GM06990 (cell line): ENCODE measurements at places on chromosomes 5 and 9.

GRCh38 chr5:142902186-142902965 lies 132.2 kb downstream of the ARHGAP26 start:
- DNase-seq: no peak

- no peak for DNase-seq
These were observed 48.7 kb upstream of the ACTBL2 start for GRCh38 chr5:57531333-57531732.

DNA sequence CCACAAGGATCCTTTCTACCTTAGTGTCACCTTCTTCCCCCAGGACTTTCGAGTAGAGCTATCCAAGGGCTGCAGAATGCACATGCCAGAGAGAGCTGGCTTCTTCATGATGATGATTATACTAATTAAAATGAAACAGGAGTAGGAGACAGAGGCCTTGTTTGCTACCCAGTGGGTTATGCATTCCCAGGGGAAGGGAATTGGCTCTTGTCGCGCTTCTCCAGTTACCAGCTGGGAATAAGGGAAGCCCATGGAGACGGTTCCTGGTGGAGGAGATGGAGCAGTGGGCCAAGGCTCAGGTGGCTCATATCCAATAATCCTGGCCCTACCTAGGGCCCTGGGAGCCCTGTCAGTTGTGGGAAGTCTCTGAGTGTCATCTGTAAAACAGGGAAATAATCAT lies 65.1 kb downstream of the WWC1 start:
- DNase-seq: no peak

- no peak for DNase-seq
These were observed 107.9 kb downstream of the NDUFAF2 start for GRCh38 chr5:61052882-61053281.

GRCh38 chr5:74042559-74042958 lies 416.6 kb downstream of the ARHGEF28 start:
- no peak for DNase-seq

DNA sequence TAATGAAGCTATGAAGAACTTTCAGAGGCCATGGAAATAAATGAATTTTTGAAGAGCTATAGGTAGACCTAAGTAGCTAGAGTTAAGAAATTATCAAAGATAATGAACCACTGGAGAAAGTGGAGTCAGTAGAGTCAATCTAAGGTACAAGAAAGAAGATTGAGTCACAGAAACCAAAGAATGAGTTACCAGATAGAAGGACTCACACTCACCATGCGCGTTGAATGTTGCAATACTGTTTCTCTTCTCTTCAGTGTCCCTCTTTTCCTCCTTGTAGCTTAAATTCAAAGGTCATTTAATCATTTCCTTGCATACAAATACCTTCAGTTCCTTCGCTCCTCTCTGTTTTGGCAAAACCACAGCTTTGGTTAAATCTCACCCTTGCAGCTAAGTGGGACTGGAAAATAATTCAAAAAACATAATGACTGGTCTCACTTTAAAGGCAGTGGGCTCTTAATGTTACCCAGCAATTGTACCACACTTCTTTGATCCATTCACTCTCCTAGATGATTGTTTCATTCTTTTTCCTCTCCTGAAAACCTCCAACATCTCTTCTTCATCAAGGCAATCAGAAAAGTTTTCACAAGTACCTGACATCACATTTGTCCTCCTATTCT lies 58.3 kb downstream of the NIPBL start:
- no peak for DNase-seq

- no peak for DNase-seq
These were observed 72.6 kb upstream of the GALNT10 start for GRCh38 chr5:154117930-154118329.

DNA sequence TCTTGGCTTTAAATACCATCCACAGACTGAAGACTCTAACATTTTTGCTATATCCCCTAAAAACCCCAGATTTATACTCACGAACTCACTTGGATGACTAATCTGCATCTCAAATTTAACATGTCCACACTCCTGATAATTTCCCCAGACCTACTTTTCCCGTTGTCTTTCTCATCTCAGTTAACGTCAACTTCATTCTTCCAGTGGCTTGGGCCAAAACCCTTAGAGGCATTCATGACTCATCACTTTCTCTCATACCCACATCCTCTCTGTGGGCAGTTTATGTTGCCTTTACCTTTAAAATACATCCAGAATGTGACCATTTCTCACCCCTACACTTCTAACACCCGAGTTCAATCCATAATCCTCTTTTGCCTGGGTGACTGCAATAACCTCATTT lies 96.7 kb downstream of the EDIL3 start:
- DNase-seq: no peak

- DNase-seq: no peak
These were observed 41.5 kb downstream of the IRF1 start for GRCh38 chr5:132449060-132449459.

DNA sequence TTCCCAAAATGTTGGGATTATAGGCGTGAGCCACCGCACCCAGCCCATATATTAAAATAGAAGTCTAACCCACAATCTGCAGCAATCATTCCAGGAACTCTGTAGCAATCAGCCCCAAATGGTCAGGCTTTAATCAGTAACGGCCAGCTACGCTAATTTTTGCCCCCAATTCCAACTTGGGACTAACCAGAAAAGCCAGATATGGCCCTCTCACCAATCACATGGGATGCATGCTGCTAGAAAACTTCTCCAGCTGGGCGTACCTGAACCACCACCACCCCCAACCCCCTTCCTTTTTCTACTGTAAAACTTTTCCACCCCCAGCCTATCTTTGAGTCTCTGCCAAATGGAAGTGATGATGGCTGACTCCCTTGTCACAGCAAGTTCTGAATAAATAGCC lies 4.1 kb downstream of the SUSD1 start:
- no peak for DNase-seq

GRCh38 chr5:82522897-82523296 lies 244.7 kb upstream of the RPS23 start:
- no peak for DNase-seq

- DNase-seq: no peak
These were observed 64.9 kb upstream of the FANCC start for GRCh38 chr9:95382433-95382832.

DNA sequence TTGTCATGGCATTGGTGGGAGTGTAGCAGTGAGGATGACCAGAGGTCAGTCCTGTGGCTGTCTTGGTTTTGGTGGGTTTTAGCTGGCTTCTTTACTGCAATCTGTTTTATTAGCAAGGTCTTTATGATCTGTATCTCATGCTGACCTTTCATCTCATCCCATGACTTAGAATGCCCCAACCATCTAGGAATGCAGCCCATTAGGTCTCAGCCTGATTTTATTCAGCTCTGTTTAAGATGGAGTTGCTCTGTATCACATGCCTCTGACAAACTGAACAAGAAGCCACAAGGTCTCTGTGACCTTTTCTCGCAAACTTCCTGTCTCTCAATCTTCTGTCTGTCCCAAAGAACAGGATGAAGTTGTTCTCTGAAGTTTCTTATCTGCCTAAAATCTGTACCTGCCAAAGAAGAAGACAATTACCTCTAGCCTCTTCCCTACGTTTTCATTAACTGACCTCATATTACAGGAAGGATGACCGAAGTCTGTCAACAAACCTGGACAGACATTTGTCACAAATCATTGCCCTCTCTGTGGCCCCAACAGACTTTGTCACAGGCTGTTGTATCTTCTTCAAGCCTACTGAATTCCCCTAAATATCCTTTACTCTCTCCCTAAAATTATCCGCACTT lies 284.2 kb upstream of the SEMA6A start:
- DNase-seq: no peak

- peak; percentile 97 for DNase-seq
These were observed 2.4 kb upstream of the NR4A3 start for GRCh38 chr9:99819123-99819855.

GRCh38 chr5:179345183-179345432 lies 153 bp downstream of the ADAMTS2 start:
- DNase-seq: no peak

- DNase-seq: no peak
These were observed 107.3 kb upstream of the ANKRD55 start for GRCh38 chr5:56340196-56340980.

GRCh38 chr9:93181672-93182435 lies 2.1 kb upstream of the WNK2 start:
- no peak for DNase-seq

GRCh38 chr5:179699616-179700237 lies 960 bp downstream of the CANX start:
- peak; percentile 8 for DNase-seq

- DNase-seq: no peak
These were observed 56.4 kb downstream of the KIF4B start for GRCh38 chr5:155069961-155070360.

- DNase-seq: no peak
These were observed 84.1 kb downstream of the PPP2R2B start for GRCh38 chr5:146794326-146795029.

DNA sequence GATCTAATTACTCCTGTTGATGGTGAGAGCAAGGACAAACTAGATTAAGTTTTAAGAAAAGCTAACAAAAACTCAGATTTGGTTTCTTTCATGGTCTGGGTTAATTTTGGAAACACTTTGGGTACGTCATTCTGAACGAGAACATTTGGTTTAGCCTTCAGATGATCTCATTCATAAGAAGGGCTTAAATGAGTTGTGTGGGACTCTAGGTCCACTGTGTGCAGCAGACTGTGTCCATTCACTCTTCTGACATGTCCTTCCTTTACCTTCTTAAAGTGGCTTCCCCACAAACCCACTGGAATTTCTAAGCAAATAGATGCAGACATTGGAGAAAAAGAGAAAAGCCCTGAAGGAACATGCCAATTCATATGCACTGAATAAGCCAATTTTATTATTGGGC lies 96.8 kb downstream of the FBXO4 start:
- DNase-seq: peak; percentile 6

DNA sequence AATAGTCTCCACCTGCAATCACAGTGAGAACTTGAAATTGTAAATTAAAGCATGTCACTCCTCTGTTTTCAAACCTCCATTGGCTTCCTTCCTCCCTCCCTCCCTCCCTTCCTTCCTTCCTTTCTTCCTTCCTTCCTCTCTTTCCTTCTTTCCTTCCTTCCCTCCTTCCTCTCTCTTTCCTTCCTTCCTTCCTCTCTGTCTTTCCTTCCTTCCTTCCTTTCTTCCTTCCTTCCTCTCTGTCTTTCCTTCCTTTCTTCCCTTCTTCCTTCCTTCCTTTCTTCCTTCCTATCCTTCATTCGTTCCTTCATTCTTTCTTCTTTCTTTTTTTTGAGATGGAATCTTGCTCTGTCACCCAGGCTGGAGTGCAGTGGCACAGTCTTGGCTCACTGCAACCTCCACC lies 595.0 kb upstream of the ZNF608 start:
- no peak for DNase-seq

- no peak for DNase-seq
These were observed 76.0 kb upstream of the SIMC1 start for GRCh38 chr5:176162198-176162597.

GRCh38 chr5:10124287-10124686 lies 125.4 kb downstream of the ATPSCKMT start:
- no peak for DNase-seq

- no peak for DNase-seq
These were observed 123.7 kb downstream of the VCAN start for GRCh38 chr5:83595217-83595616.

DNA sequence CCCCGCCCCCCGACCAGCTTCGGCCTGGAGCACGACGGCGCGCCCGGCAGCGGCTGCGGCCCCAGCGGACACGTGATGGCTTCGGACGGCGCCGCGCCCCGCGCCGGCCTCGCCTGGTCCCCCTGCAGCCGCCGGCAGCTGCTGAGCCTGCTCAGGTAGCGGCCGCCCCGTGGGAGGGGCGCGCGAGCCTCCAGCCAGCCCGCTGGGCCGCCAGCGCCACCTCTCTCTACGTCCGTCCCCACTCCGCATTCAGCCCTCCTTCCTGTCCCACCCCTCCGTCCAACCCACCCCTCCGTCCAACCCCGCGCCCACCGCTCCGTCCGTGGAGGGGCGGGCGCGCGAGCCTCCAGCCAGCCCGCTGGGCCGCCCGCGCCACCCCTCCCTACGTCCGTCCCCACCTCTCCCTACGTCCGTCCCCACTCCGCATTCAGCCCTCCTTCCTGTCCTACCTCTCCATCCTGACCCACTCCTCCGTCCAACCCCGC lies 6.5 kb downstream of the ADAMTS13 start:
- no peak for DNase-seq

DNA sequence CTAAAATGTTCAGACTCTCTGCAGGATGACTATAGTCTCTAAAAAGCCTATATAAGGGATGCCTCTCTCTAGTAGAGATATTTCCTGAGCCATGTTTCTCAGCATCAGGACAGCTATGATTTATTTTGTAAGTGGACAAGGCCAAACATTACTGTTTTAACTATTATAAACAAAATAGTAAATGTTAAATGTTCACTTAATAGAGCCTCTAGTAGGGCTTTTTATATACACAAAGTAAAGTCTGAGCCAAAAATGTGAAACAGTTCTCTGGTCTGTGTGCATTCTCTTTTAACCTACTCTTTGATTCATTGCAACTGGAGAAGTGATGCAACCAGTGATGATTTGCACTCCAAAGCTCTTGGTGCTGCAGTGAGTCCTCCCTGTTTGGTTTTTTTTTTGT lies 220.5 kb downstream of the GDNF start:
- no peak for DNase-seq

DNA sequence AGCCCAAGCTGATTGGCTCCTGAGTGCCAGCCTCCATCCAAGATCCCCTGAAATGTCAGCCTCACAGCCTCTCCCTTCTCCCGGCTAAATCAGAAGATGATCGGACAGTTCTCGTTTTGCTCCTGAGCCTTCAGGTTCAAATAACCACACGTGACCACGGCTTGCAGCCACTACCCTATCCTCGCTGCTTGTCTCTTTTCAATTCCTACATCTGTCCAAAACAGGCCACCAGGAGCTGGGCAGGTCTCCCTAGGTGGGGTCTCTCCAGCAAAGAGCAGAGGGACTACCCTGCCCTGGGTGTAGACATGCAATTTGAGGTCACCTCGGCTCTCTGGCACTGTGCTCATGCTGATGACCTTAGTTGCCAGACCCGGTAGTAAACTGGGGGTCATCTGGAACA lies 224.0 kb upstream of the TBC1D2 start:
- no peak for DNase-seq

- no peak for DNase-seq
These were observed 95.7 kb downstream of the NFIB start for GRCh38 chr9:14218253-14218652.

DNA sequence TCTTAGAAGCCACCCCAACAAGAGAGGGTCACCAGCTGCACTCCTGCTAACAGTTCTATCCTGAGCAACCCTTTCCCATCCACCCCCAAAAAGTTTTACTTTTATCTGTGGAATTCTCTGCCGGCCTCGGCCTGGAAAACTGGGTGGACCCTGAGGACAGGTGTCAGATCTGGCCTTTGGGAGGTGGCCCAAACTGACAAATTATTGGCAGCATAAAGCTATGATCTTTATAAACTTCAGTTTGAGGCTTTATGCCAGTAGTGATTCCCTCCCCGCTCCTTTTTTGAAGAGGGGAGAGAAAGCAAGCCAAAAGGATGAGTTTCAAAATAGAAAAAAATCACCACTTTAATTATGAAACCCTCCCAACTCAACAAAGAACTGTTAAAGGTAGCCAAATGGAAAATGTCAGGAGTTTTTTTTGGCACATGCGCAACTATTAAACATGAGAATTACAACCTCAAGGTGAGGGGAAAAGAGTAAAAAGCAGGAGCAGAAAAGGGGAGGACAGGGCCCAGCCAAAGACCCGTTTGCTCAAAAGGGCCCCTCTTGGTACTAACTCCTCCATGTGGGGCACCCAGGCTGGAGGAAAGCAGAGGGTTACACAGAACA lies 49.4 kb downstream of the FBXW11 start:
- no peak for DNase-seq
